ENCODE measurements at places on chromosomes 3 and 15.

DNA sequence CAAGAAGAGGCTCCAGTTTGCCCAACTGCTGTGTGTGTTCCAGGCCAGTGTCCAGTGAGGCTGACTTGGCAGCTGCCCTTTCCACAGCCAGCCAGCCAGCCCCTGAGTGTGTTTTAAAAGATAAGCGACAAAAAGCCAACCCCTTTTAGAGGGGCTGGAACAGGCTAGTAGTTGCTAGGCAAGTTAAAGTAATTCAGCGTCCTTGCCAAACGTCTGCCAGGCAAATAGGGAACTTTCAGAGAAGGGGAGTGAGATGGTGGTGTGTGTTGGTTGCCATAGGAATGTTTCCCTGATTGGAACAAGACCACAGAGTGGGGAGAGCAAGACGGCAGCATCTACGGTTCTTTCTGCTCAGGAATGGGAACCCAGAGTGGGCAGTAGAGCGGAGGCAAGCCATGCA, 86.3 kb downstream of the TMEM108 start:
- no peak for DNase-seq

GRCh38 chr15:86865920-86866319, 786.2 kb downstream of the AGBL1 start:
- DNase-seq: no peak

- DNase-seq: no peak
Measured at GRCh38 chr3:43641306-43642114, 19.7 kb upstream of the ANO10 start.

DNA sequence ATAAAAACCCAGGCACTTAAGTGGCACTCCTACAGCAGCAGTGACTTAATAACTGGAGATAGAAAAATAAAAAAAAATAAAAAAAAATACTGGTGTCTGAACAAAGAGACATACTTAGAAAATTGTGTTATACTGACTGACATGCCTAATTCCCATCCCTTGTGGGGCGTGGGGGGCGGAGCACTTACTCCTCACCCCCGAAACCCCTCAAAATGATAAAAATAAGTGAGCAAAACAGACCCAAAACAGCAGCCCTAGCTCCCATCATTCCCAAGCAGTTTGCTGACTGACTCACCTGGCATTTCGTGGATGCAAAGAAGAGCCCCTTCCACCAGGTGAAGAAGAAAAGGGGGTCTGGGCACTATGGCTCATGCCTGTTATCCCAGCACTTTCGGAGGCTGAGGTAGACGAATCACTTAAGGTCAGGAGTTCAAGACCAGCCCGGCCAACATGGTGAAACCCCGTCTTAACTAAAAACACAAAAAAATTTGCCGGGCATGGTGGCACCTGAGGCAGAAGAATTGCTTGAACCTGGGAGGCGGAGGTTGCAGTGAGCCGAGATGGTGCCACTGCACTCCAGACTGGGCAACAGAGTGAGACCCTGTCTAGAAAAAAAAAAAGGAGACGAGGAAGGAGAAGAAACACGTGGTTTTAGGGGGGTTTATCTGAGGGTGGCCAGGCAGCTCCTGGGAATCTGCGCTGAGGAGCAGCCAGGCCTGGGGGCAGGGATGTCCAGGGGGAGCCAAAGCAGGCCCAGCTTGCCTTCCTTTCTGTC, 50.8 kb upstream of the BLM start:
- no peak for DNase-seq

GRCh38 chr3:28853830-28854229, 427.0 kb upstream of the RBMS3 start:
- DNase-seq: peak; percentile 13

DNA sequence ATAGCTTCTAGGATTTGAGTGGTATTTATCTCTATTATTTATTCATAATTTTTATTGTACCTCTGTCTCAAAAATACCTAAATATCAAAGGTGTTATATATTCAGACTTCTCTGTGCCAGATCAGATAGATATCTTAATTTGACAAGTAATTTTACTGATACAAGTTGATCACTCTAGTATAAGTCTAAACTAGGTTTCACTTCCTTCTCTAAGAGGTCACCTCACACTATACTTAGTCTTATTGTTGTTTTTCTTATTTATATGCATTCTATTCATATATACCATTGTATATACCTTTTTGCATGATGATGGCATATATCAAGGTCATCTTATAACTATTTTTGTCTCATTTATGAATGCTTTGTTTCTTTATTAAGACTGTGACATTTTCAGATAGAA, 26.4 kb upstream of the HGD start:
- DNase-seq: no peak

- DNase-seq: no peak
Measured at GRCh38 chr3:171696805-171697204, 113.5 kb downstream of the PLD1 start.

DNA sequence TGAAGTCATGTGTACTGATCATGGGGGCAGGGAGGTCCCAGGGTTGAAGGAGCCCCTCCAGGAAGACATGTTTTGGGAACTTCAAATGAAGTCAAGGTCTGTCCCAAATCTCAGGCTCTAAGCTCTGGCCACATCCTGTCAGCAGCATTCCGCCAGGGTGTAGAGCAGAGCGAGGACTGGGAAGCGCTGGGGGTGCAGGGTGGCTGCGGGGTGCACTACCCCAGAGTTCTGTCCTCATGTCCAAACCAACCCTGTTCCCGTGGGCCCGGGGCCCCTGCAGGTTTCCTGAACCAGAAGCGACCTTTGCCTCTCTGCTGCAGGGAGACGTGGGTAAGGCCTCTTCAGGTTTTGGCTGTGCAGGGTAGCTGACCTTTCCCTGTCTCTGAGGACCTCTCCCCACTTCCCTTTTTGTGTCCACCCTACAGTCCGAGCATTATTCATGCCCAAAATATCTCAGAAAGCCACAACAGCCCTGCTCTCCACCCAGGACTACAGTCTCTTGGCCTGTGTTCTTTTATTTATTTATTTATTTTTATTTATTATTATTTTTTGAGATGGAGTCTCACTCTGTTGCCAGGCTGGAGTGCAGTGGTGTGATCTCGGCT, 26.6 kb upstream of the FLNB start:
- no peak for DNase-seq

- no peak for DNase-seq
Measured at GRCh38 chr3:69781593-69781992, 42.3 kb downstream of the MITF start.

DNA sequence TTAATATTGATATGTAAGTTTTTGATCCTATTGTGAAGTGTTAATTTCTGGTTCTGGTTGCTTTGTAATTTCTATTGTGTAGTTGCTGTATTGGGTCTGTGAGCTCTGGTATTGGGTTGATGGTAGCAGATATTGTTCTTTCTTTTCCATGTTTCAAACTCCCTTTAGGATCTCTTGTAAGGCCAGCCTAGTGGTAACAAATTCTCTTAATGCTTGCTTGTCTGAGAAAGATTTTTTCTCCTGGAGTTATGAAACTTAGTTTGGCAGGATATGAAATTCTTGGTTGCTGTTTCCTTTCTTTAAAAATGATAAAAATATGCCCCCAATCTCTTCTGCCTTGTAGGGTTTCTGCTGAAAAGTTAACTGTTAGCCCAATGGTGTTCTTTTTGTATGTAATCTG, 268.6 kb upstream of the PLSCR5 start:
- DNase-seq: no peak

DNA sequence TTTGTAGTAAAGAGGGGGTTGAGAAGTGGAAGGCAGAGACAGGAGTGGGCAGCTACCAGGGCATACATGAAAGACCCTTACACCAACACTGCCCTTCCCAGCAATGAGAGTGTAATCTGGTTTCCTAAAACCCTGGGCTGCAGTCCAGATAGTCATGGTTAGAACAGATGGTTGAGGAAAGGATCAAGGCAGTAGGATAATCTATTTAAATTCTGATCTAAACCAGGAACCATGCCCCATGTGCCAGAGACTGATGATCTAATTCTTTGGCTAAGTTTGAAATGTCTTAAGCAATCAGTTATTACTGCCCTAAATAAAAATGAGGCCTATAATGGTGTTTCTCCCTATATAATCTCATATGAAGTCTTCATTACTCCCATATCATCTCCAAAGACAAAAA, 59.6 kb downstream of the PRTG start:
- DNase-seq: no peak

DNA sequence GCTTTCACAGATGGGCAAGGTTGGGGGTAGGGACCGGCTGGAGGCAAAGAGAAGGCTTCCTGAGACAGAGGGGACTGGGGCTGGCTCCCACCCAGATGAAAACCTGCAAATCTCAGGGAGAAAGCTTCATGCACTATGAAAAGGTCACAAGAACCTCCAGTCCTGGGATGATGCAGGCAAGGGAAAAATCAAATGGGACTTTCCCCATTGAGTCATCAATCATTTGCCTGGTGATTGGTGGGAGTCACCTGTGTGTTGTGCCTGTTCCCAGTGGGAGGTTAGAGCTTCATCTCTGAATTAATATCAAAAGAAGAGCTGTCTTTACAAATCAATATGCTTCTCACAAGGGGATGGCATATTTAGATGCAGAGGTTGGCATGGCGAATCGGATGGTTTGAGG, 49.9 kb downstream of the CACNA1D start:
- no peak for DNase-seq

DNA sequence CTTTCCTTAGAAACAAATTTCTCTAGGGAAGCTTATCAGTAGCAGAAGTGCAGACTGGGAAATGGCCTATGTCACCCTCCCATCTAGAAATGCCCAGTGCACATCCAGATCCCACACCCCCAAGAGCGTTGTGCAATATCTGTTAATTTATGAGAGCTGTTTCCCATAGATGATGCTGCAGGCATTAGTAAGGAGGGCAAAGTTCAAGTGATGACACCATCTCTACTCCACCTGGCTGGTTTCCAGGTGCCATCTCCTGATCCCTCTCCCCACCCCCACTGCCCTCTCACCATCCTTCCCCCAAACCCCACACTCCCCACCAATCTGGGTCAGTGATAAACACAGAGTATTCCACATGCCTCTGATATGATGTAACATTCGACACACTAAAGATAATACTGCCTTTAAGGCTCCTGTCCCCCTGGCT, 39.4 kb downstream of the AGTR1 start:
- no peak for DNase-seq

All from NCI-H526 treated with DMSO at 0.1 percent for 48 hours (cell line).